ENCODE measurements at places on chromosomes 6 and 20.

GRCh38 chr20:3203315-3204123 lies 963 bp downstream of the DDRGK1 start:
- DNase-seq, result peak; percentile 33

- DNase-seq, result no peak
Observed at GRCh38 chr6:156822747-156823206, 45.6 kb downstream of the ARID1B start.

DNA sequence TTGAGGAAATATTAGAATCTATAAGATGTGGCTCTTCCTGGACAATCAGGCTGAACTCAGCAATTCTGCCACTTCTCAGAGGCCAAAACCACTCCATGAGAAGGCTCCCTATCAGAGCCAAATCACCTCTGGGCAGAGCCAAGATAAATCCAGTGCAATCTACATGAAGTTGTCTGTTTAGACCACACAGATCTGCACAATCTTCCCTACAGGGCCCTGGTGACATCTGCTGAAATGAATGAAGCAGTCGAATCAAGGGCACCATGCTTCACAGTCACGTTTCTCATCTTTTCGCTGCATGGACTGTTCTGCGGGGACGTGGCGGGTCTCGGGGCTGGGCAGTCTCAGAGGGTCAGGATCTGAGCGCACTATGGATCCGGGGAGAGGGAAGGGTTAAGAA lies 60.1 kb upstream of the CD93 start:
- DNase-seq, result no peak

- no peak for DNase-seq
Observed at GRCh38 chr6:159116343-159116742, 52.9 kb upstream of the FNDC1 start.

- no peak for DNase-seq
Observed at GRCh38 chr6:55774286-55775028, 100.9 kb downstream of the BMP5 start.

DNA sequence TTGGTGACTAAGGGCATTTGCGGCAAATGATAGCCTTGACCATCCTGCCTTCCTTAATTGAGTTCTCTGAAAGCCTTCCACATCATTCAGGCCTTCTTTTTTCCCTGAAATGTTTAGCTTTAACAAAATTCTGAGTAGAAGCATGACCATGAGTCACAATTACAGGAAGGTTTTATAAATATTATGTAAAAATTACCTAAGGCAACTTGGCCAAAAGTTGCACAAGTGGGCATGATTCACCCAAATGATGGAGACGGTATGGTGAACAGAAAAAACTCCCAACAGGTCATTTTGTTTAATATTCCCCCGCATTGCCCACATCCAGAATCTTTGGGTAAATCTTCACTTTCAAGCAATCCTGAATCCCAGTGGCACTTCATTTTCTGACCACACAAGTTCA lies 37.0 kb downstream of the MC3R start:
- DNase-seq, result no peak

DNA sequence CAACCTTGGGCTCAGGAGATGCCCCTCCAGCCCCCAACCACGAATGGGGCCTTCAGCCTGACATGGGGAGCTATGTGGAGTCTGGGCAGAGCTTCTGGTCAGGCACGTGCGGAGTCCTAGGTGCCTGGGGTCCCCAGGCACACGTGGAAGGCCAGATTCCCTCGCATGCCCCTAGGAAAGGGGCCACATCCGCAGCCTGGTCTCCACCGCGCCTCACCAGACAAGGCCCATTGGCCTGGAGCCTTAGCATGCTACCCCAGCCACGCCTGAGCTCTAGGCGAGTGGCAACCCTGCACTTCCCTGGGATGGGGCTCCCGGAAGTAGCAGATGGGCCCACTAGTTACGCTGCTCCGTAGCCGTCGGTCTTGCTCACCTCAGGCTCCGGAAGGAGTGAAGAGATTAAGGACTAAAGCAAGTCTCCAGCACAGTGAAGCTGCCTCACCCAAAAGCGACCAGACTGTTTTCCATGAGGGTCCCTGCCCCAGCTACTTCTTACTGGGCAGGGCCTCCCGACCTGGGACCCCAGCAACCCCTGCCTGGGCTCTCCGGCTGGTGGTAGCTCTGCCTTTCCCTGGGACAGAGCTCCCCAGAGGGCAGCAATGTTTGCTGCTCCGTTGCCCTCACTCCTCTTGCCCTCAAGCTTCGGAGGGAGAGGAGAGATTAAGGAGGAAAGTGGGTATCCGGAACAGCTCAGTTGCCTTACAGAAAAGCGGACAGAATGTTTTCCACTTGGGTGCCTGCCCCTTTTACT lies 93.2 kb upstream of the IMPG1 start:
- DNase-seq, result no peak
